Stimulated activated CD8-positive, alpha-beta memory T cell treated with anti-CD3 and anti-CD28 coated beads, Interleukin-2, amount 100 ng/mL, for 1 hour (primary cell): ENCODE measurements at places on chromosomes 3 and 15.

DNA sequence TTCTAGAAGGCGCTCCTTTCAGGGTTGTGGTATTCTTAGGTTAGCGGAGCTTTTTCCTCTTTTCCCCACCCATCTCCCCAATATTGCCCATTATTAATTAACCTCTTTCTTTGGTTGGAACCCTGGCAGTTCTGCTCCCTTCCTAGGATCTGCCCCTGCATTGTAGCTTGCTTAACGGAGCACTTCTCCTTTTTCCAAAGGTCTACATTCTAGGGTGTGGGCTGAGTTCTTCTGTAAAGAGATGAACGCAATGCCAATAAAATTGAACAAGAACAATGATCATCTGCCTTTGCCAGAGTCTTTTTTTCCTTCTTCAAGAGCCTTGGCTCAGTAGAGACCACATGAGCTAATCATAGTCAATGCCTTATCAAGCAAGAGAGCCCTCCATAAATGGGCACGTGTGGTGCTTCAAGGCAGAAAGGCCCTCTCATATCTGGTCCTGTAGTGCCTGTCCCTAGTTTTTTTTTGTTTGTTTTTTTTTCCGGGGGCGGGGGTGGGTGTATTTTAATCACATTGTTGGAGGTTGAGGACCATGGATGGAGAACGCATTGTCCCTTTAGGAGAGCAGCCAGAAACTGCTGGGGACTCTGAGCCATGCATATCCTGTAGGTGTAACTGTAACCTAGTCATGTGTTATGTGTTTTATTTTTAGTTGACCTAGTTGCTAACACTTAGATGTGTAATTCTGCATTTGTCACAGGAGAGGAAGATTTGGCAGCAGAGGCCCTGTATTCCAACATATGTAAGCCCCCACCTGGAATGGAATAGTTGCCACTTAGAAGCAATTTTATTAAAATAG lies 64.7 kb upstream of the ACAD9 start:
- no peak for DNase-seq

DNA sequence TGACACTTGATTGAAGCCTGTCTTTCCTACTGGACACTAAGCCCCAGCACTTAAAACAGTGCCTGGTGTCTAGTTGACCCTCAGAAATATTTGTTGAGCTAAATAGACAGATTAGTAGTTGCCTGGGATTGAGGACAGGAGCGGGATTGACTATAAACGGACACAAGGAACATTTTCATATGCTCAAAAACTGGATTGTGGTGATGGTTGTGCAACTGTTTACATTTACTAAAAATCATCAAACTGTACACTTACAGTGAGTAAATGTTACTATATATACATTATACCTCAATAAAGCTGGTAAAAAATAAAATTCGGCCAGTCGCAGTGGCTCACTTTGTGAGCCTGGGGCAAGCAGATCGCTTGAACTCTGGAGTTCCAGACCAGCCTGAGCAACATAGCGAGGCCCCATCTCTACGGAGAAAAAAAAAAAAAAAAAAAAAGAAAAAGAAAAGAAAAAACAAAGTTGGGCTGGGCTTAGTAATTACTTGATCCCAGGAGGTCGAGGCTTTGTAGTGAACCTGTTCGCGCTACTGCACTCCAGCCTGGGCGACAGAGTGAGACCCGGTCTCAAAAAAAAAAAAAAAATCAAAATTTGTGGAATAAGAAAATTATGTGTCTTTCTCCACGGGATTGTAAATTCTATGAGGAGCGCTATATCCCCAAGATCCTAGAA lies 632 bp upstream of the IDH3A start:
- DNase-seq = no peak

- DNase-seq = no peak
Observed at GRCh38 chr3:59235634-59236012, 185.8 kb upstream of the CFAP20DC start.

- no peak for DNase-seq
Observed at GRCh38 chr3:187629711-187630110, 40.5 kb downstream of the SST start.

DNA sequence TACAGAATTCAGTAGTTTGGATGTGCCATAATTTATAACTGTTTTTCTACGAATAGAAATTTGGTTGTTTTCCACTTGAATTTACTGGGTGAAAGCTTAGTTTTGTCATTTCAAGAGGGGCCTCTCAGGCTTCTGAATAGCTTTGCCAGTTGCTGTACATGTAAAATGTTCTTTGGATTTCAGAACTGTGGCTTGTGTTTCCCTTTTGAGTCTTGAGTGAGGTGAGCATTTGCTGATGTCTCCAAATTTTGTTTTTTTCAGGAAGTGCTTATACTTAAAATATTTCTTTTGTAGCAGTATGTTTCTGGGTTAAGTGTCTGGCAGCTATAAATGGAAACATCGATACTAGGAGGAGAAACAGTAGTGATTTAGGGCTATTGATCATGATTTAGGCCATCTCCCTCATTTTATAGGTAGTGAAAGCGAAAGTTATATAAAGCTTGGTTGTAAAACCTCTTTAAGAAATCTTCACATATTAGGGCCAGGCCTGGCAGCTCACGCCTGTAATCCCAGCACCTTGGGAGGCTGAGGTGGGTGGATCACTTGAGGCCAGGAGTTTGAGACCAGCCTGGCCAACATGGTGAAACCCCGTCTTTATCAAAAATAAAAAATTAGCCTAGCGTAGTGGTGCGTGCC lies 9.2 kb upstream of the TRAK1 start:
- no peak for DNase-seq

DNA sequence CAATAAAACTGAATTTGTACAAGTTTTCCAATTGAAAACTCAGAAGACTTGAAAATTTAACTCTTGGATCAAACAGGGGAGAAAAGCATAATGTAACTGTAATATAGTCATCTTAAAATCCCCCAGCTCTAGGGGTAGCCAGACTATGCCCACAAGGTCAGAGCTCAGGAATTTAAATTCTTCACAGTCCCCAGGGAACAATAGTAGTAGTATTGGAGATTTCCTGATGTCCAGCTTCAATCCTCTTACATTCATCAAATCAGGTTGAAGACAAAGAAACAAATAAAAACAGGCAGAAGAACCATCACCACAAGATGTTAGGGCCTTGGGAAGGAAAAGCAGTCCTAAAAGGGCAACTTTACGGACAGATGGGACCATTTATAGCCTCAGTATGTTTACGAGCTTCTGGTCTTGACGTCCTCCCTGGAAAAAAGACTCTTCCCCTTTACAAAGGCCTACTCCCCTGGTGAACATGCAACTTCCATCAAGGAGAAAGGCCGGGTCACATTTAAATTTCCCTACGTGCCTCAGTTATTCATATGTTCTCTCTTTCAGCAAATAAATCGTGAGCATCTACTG lies 96.8 kb downstream of the PLCH1 start:
- DNase-seq = no peak
